Left hindlimb (tissue), 1 donor: ENCODE measurements at places on chromosomes 12 and 14.
A peak's percentile ranks its signal among the peaks of the same experiment; 100 is the strongest.

DNA sequence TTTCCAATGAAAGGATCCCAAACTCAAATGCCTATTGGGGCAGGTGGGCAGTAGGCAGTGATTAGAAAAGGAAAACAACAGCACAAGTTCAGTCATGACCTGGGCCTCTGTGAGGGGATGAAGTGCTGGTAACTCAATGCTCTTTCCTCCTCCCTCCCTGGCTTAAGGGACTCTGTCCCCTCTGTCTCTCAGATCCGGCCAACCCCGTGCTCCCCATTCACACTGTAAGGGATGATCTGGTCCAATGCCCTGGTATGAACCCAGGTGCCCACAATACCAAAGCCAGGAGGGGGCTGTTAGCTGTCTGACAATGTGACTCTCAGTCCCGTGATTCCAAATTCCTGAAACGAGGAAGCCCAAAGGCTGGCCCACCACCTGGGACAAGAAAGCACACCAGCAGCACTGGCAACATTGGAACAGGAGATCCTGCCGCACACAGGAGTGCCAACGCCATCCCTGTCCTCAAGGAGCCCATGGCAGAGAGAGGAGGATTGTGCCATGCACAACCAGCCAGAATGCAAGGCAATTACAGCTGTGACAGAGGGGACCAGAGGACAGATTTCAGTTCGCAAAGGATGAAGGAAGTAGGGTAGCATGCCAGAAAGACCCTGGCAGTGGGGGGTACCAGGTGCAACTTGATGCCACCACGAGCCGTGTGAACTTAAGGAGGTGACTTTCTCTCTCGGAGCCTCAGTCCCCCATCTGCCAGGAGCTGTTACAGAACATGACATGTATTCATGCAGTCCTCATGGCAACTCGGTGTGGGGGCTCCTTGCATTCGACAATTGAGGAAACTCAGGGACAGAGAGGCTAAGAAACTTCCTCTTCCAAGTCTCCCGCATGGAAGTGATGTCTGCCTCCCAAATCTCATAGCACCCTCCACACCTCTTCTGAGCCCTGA is 37.6 kb downstream of the SERPINA3 start:
- DNase-seq: no peak

- no peak for DNase-seq
These were observed 328.7 kb downstream of the RAD51B start for GRCh38 chr14:68148276-68148675.

DNA sequence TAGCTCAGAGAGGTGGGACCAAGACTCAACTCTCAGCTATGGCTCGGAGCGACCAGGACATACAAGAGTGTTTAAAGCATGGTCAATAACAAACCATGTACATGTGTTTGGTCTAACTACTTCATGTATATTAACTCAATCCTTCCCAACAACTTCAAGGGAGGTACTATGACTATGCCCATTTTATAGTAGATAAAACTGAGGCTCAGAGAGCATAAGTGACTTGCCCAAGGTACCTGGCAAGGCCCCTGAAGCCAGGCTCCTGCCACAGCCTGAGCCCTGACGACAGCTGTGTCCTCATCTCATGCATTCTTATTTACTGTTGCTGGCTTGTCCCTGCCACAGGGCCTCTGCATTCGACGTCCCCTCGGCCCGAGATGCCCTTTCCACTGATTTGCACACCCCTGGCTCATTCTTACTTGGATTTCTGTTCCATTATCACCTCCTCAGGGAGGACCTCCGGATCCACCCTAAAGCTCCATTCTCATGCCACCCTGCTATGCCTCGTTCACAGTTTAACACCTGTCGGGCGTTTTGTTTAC is 2.6 kb downstream of the TESC start:
- DNase-seq: no peak

GRCh38 chr14:88612981-88613380 is 50.1 kb downstream of the ZC3H14 start:
- no peak for DNase-seq

- peak; percentile 47 for DNase-seq
These were observed 1.5 kb downstream of the ATP2B1 start for GRCh38 chr12:89706986-89707702.

GRCh38 chr12:105492591-105493545 is 162.4 kb downstream of the C12orf75 start:
- DNase-seq: no peak

DNA sequence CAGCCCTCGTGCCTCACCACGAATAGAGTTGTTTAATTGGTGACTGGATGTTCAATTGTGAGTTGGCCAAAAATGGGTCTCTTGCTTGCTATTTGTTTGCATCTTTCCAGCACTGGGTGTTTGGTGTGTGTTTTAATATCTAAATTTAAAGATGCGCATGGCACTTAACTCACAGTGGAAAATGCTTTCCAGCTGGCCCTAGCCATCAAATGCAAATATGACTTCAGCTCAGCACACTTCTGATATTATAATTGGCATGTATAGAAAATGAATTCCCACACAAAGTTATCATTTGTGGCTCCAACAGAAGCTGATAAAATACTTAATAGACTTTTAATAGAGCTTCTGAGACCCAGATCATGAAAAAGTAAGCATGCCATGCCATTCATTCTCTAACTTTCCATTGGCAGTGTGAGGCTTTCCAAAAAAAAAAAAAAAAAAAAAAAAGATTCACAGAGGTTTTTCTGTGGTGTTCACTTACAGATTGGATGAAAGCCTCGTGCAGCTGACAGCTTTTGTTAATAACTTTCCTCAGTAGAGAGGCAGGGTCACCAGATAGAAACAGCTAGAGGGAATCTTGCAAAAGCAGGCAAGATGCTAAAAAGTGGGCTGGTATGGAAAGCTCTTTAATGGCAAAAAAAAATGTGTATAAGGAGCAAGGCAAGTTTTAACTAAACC is 425.2 kb downstream of the GALC start:
- DNase-seq: no peak

DNA sequence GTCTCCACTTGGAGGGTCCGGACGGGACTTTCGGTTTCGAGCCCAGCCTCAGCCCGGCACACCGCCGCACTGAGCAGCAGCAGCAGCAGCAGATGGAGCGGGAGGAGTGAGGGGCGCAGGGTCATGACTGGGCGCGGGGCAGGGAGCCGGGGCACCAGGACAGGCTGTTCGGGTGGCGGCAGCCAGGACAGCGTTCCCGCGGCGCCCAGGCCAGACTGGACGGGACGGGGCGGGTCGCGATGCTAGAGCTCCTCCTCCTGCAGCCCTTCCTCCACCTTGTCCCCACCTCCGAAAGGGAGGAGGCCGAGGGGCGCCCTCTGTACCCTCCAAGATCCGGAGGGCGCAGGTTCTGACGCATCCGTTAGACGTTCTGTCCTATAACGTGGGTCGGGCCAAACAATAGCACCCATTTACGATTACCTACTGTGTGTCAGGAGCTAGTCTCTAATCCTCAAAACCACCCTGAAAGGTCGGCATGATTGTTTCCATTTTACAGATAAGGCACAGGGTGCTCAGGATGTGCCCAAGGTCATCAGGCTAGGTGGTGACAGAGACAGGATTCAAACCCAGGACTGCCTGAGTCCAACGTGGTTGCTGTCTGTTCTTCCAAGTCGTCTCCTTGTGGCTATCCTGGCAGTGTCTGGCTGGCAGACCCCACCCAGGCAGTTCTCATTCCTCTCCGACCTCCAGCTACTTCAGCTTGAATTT is at the start of gene FKBP11:
Gene FKBP11, minus strand, starts transcription at position 189 of the 708 bp plus-strand sequence. Its CDS starts 64 bp downstream, at position 125.
- peak; percentile 74 for DNase-seq

DNA sequence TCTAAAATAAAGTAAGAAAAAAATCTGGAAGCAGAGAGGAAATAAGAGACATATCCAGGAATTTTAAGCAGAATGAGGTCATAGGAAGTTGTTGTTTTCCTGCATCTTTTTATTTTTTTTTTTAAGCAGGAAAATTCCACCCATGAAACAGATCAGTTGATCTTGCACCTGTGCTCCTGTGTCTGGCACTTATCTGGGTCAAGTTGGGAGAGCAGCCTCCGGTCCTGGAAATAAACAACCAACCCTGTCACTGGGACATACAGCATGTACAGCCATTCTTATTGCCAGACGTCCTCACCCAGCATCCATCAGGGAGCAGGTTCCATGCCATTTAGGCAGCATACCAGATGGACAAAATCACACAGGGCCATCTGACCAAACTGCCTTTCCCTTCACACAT is 266.0 kb upstream of the BTG1 start:
- no peak for DNase-seq

DNA sequence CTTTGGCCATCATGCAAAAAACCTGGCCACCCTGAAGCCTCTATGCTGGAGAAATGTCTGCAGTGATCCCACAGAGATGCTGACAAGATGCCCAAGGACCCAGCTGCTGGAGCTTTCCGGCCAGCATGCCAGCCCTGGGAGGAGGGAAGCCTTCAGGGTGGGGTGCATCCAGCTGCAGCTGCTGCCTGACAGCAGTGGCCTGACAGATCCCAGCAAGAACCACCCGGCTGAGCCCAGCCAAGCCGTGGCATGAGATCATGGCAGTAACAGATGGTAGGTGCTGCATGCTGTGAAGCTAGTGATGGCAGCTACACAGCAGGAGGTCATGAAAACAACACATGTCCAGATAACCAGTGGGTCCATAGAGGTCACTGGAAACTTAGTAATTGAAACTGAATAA is 13.8 kb downstream of the CLBA1 start:
- no peak for DNase-seq

DNA sequence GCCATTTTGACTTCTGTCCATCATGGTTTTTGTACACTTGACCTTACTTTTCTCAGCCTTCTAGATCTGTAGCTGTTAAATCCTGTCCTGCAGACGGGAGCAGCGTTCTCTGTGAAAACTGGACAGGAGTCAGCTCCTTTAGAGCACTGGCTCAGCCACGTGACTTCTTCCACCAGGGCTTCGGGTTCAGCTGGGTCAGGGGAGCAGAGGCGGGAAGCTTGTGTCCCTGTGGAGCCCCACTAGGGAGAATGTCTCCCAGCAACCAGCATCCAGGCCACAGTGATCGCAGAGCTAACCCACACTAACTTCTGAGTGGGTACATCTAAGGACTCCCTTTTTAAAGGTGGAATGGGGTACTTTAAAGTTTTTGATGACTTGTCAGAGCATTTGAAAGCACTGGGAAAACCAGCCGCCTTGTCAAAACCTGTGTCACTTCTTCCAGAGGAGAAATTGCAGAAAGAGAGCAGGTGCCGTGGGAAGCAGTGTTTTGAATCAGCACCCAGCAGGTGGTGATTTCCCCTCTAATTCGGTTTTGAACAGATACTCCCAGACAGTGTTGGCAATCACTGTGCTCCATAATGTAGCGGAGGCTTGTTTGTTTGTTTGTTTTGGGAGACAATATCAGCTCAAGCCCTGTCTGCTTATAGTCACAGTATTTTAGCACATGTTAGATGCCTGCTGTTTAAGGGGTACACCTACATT is 17.9 kb downstream of the DERA start:
- DNase-seq: no peak

DNA sequence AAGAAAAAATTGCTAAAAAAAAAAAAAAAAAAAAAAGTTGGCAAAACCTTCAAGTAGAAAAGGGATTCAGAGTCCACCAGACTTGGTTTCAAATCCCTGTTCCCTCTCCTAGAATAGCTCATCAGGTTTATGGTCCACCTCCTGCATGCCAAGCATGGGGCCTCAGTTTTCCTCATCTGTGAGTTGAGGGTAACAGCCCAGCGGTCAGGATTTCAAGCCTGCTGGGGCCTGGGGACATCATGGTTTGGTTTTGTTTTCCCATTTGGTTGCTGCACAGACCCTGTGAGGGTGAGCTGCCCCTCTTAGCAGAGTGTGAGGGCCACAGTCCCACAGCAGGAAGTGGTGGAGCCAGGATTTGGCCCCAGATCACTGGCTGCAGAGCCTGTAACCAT is 12.5 kb downstream of the FAM222A start:
- DNase-seq: no peak

GRCh38 chr14:91891101-91891500 is 23.8 kb upstream of the TC2N start:
- no peak for DNase-seq

- no peak for DNase-seq
These were observed 8.9 kb downstream of the AJUBA start for GRCh38 chr14:22973217-22974032.

GRCh38 chr12:80777587-80777986 is 60.9 kb downstream of the MYF5 start:
- DNase-seq: no peak

GRCh38 chr12:103282124-103282523 is 213.6 kb downstream of the C12orf42 start:
- no peak for DNase-seq

GRCh38 chr12:47393403-47393790 is 312.4 kb downstream of the RPAP3 start:
- DNase-seq: no peak

DNA sequence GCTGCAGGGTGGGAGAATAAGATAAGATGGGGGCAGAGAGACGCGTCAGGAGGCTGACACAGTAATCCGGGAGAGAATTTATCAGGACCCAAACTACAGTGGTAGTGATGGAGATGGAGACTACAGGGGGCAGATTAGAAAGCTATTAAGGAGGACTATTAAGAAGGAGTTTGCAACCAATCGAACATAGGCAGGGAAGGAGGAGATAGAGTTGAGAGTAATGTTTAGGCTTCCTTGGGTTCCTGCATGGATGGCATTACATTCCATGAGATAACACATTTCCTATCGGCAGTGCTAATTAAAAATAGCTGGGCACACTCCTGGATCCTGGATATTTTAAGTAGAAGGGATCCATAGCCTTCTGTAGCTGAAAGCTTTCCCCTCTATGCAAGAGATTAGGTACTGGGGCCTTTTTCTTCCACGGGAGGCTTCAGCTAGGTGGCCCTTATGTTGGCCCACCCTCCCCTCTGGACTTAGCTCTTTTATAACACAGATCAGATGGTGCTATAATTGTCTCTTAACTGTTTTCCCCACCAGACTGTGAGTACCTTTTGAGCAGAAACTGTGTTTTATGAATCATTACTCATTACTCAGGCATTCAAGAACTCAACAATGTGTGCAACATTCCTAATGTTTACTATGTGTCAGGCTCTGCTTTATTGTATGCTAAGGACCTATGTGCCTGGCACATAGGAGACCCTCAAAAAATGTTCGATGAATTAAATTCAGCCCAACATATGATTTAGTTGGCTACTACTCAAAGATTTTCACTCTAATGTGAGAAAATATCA is 113.0 kb downstream of the RMST start:
- no peak for DNase-seq

- DNase-seq: no peak
These were observed 354.4 kb upstream of the FLRT2 start for GRCh38 chr14:85175556-85175955.

DNA sequence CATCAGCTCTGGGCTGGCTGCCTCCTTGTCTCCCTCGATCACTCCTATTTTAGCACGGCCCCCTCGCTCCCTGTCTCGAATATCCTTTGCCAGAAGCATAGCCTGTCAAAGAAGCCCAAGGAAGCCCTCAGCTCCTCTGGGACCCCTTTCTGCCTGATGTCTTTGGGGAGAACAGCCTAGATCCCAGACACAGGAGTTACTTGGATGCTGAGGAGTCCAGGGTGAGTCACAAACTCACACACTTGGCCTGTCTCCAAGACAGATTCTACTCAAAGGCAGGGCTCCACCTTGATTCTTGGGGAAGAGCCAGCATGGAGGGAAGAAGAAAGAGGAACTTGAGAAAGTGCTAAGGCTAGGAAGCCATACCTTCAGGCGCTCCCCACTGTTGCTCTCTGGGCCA is 8.1 kb downstream of the AVIL start:
- DNase-seq: no peak
